ENCODE measurements at places on chromosomes 5 and 9. TPM values are rescaled to one million over a fixed set of nuclear protein-coding genes. Genes with fewer than 3 reads are reported as not detected.

Gene PCDHB11
- total RNA-seq: 0.85 TPM

- DNase-seq: no peak
Observed at GRCh38 chr5:161513942-161514341, 32.6 kb downstream of the GABRB2 start.

- DNase-seq: peak; percentile 10
Observed at GRCh38 chr5:131209506-131210150, 38.9 kb downstream of the LYRM7 start.

- peak; percentile 62 for DNase-seq
Observed at GRCh38 chr5:58085800-58086199, 374.1 kb downstream of the PLK2 start.

DNA sequence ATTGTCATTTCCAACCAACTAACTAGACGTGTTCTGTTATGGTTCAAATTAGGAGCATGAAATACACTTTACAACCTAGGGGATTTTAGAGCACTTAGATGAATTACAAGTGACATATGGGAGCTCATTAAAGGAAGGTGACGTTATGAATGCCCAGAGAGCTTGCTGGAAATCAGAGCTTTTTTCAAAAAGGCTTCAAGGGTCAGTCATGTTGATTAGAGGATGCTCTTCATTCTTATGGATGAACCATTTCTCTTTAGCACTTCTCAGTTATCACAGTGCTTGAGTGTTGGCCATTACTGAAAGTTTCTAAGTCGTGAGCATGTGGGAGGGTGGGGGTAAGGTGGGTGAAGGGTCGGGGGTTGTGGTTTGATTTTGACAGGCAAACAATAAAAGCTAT lies 1245.5 kb upstream of the DMAC1 start:
- DNase-seq: no peak

DNA sequence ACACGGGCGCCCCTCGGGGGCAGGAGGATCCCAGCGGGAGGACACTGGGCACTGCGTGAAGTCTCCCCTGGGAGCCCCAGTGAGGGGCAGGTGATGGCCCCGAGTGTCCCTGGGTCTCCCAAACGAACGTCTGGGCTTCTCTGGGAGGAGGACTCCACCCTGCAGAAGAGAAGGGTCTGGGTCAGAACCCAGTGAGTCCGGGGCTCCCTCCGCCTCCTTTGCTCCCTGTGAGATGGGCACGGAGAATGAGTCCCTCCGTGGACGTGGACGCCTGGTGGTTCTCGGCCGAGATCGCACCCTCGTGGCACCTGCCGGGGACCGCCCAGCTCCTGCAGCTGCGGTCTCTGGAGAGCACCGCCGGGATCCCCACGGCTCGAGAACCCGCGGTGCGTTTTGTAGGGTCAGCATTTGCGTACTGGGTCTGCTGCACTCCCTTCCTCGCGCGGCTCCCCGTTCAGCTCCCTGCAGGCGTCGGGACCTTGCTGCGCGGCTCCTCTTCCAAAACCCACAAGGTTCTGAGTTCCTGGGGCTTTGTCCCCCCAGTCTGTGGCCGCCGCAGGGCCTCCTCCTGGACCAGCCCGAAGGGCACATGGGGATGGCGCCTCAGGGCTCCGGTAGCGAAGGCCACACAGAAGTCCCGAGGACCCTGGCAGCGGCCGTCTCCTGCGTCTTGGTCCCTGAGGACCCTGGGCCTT lies 10.2 kb upstream of the CEP72 start:
- DNase-seq: no peak

- no peak for DNase-seq
Observed at GRCh38 chr5:96687812-96688453, 25.8 kb downstream of the CAST start.

Gene ZFP37
- total RNA-seq: 1.3 TPM

- DNase-seq: no peak
Observed at GRCh38 chr5:32207355-32207634, 33.2 kb upstream of the GOLPH3 start.

DNA sequence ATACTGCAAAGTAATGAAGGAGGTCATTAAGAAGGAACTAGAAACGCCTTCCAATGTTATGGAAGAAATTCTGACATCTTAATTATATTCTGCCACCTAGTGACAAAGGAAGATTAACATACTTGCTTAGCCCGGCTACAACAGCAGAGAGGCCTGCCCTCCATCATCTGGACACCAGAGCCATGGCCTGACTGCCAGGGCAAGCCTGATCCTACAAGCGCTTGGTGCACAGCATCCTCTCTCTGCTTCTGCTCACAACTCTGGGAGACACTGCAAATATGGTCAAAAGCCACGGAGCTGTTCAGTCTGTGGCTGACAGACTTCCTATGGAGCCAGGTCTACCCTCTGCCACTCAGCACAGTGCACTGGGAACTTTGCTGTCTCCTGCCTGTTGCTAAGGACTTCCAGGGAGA lies 87.3 kb upstream of the SLC44A1 start:
- peak; percentile 28 for DNase-seq

Gene BAAT
- total RNA-seq: 18.6 TPM

Gene FOXI1
- total RNA-seq: not detected

DNA sequence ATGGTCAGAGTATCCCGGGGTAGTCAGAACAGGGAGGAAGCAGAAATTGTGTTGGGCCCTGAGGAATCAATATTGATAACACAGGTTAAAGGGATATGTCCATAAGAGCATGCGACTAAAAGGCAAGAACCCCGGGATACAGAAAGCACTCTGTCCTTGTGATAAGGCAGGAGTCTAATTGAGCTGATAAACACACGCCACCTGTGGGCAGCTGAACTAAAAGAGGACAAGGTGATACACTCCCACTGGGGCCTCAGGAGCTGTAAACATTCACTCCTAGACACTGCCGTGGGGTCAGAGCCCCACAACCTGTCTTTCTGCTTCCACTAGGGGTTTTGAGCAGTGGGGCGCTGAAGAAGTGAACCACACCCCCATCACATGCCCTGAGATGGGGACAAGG lies 144.7 kb upstream of the MPDZ start:
- no peak for DNase-seq

- DNase-seq: peak; percentile 57
Observed at GRCh38 chr5:172939071-172939470, 20.2 kb upstream of the RPL26L1 start.

DNA sequence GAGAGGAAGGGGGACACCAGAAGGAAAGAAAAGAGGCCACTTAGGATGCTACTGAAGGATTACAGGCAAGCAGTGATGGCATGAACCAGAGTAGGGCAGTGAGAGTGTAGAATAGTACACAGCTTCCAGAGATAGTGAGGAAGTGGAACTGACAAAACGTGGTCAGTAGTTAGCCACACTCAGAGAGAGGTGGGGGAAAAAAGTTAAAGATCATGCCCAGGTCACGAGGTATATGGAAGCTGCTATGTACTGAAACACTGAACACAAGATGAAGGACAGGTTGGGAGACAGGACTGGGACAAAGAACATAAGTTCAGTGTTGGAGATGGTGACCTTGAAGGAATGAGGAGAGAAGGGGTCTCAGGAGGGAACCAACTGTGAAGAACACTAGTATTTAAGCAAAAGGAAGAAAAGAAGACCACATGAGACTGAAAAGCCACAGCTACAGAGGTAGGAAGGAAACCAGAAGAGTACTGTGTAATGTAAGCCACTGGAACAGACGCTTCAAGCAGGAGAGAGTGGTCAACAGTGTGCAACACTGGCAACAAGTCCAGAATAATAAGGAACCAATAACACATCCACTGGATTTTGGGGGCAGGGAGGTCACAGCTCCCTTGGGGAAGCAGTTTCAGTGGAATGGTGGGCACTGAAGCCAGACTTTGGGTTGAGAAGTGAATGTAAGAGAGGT lies 45.5 kb downstream of the ELL2 start:
- no peak for DNase-seq

- no peak for DNase-seq
Observed at GRCh38 chr9:113152699-113153098, 1.9 kb downstream of the SLC31A2 start.

GRCh38 chr9:124001458-124001799 lies 10.1 kb upstream of the LHX2 start:
- no peak for DNase-seq

Gene CHSY3
- 1.1 TPM for total RNA-seq

Gene PAX5
- not detected for total RNA-seq

- DNase-seq: no peak
Observed at GRCh38 chr5:180381428-180381827, 28.3 kb upstream of the GFPT2 start.

Gene SARDH
- not detected for total RNA-seq

GRCh38 chr5:171956314-171956713 lies 50.1 kb downstream of the FBXW11 start:
- DNase-seq: no peak

GRCh38 chr5:90399251-90399650 lies 10.3 kb downstream of the CETN3 start:
- DNase-seq: no peak

Gene FAM78A
- total RNA-seq: not detected

Measured in Calu3 (cell line).